ENCODE measurements at places on chromosomes 12 and 14.

GRCh38 chr12:121296618-121297434 lies at the start of gene CAMKK2:
CAMKK2 (minus strand) TSS chr12:121296709; CDS start chr12:121274526, 22,183 bp downstream.
- DNase-seq, result peak; percentile 91

- no peak for DNase-seq
Measured at GRCh38 chr12:5969974-5970690, 25.1 kb upstream of the ANO2 start.

DNA sequence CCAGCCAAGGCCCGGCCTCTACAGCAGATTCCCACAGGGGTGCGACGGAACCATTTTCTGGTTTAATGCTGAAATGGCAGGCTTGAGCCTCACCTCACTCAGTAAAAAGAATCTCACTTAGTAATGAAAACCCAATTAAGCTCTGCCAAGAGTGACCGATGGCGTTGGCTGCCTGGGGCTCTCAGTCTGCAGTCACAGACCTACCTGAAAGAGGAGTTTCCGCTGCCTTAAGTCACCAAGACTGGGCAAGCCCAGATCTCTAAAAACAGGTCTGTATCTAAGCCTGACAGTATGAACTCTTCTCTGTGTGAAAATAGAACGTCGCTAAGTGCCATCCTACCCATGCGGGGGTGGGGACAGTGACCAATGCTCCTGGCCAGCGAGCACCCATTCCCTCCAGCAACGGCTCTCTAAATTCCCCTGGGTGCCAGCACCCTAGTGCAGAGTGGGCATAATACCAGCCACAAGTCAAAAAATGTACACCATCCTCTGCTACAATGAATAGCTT lies 107.3 kb downstream of the FOXN3 start:
- DNase-seq, result no peak

DNA sequence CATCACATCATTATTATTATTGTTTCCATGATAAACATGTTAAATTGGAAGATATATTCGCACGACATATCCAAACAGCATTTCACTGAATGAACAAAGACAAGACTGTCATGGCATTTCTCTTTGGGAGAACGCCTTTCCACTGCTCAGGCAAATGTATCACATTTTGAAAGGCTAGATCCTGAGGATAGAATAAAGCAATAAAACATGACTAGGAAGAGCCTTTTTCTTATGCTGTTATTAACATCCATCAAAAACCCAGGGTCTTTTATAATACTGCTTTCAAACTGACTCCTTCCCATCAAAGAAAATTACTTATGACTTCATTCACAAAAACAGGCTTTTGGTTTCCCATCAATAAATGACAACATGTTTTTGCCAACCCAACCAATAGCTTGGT lies 630.9 kb downstream of the TMTC2 start:
- DNase-seq, result no peak

DNA sequence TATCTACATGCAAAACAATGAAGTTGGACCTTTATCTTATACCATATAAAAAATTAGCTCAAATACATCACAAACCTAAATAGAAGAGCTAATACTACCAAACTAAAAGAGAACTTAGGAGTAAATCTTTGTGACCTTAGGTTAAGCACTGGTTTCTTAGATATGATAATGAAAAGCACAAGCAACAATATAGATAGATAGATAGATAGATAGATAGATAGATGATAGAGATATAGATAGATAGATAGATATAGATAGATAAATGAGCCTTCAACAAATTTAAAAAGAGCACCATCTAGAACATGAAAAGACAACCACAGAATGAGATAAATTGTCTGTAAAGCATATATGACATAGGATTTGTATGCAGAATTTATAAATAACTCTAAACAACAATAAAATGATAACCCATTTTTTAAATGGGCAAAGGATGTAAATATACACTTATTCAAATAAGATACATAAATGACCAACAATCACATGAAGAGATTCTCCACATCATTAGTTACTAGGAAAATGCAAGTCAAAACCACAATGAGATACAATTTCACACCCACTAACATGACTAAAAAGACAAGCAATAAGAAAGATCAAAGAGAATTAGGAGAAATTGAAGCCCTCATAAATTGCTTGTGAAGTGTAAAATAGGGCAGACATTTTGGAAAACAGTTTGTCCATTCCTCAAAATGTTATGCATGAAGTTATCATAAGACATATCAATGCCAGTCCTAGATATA lies 293.7 kb downstream of the BTG1 start:
- DNase-seq, result no peak

- DNase-seq, result no peak
Measured at GRCh38 chr14:61147831-61148549, 133.1 kb downstream of the TMEM30B start.

DNA sequence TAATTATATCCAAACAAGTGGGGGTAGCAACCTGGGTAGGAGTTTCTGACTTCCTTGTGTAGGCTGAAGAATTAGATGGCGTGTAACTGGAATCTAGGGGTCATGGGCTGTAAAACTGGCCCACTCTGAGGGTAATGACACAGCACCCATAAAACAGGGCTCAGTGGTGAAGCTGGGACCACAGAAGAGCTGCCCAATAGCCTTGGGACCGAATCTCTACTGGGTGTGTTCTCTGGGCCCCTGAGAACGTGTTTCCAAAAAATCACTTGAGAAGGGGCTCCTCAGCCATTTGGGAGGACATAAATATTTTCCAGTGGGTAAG lies 3.7 kb downstream of the RNASE8 start:
- DNase-seq, result no peak

- no peak for DNase-seq
Measured at GRCh38 chr12:5575987-5576386, 144.1 kb downstream of the NTF3 start.

DNA sequence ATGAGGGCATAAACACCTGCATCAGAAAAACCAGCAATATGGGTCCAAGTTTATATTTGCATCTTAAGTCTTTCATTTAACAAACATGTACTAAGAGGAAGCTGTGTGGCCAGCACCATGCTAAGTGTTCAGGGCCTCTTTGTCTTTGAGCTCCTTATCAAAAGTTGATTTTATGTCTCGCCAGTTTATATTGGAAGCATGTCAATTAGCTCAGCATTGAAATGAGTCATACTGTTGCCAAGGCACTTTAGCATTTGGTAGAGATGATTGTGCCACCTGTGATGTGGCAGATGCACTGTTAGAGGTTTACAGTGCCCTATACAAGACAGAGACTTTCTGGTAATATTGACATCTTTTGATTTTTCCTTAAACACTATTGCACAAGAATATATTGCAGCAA lies 68.5 kb downstream of the BHLHE41 start:
- no peak for DNase-seq

All from CD4-positive, alpha-beta T cell treated with Interleukin-4 for 1 hour (primary cell).